PC-3 (cell line): ENCODE measurements at places on chromosomes 16 and 17. TPM values are rescaled to one million over a fixed set of nuclear protein-coding genes. Genes with fewer than 3 reads are reported as not detected.

DNA sequence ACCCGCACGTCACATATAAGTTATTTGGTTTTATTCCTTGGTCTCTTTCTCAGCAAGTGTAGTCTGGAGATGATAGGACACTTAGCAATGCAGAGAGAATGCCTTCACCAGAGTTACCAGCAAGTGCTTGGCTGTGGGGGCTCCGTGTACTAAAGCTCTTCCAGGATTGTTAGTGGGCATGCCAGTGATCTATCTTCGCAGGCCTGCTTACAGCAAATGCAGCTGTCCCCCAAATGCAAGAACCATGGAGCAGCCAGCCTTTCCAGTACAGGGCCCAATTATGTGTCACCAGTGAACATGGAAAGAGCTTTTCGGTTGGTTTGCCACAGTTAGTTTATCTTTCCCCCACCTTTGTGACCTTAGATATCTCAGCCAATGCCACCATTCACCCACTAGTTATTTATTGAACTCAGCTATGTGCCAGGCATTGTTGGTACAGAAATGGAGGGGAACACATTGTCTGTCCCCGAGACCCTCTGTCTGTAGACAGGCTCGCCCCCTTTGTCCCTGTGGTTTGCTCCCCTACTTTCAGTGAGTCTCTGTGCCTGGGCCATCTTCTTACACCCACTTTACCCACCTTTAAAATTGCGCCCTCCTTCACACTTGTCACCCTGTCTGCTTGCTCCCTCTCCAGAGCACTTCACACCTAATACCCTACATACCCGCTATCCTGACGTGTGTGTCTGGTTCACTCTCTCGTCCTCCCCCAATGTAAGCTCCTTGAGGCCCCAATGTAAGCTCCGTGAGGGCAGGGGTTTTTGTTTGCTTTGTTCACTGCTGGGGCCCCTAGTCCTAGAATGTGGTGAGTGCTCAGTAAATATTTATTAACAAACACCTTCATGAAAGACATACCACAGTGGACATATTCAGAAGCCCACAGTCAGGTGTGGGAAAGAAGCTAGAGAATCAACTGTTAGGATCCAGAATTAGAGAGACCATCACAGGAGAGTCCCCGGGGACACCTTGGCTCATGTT lies 13.3 kb downstream of the USP10 start:
- no peak for DNase-seq

GRCh38 chr16:69724981-69725479 lies 1.3 kb downstream of the NQO1 start:
- DNase-seq = no peak

GRCh38 chr17:6482105-6482455 lies 37.8 kb downstream of the PIMREG start:
- no peak for DNase-seq

DNA sequence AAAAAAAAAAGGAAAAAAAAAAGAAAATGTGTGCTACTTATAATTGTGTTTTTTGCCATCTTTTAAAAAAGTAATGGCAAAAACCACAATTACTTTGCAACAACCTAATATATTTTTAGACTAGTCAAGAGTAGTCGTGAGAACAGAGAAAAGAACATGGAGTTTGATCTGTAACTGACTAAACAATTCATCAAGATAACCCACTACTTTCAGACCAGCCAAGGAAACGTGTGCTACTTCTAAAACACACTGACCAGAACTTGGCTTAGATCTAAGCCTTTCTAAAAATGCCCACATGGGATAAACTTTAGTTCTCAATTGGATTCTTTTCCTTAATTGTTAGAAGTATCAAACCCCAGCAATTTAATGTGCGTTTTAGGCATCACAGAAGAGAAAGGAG lies 616 bp downstream of the PECAM1 start:
- DNase-seq = no peak

DNA sequence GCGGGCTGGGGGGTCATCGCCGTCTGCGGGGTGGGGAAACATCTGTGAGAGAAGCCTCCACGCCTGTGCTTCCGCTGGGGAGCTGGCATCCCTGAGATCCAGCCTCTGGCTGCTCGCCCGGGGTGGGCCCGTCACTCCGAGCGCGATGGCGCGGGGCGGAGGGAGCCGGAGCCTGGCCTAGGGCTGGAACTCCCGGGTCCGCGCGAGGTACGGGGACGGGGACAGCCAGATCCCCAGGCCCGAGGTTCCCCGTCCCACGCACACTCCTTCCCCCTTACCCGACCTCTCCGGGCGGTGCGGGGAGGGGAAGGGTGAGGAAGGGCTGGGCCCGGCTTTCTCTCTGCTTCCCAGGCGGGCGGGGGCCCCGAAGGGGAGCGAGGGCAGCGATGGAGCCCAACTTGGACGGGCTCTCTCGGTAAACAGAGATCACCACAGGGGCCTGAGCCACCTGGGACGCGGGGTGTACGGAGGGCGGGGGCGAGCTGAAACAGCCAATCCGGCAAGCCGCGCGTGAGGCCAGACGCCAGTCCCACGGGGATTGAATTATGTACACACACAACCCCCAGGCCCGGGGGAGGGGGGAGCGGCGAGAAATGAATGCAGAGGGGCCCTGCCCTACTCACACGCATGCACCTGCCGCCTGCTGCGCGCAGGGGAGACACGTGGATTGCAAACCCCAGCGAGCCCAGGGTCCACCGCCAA lies at the start of gene SLC16A11:
Gene SLC16A11, minus strand, starts transcription at position 596 of the 702 bp plus-strand sequence. Its CDS starts 579 bp downstream, at position 17.
- DNase-seq = no peak

DNA sequence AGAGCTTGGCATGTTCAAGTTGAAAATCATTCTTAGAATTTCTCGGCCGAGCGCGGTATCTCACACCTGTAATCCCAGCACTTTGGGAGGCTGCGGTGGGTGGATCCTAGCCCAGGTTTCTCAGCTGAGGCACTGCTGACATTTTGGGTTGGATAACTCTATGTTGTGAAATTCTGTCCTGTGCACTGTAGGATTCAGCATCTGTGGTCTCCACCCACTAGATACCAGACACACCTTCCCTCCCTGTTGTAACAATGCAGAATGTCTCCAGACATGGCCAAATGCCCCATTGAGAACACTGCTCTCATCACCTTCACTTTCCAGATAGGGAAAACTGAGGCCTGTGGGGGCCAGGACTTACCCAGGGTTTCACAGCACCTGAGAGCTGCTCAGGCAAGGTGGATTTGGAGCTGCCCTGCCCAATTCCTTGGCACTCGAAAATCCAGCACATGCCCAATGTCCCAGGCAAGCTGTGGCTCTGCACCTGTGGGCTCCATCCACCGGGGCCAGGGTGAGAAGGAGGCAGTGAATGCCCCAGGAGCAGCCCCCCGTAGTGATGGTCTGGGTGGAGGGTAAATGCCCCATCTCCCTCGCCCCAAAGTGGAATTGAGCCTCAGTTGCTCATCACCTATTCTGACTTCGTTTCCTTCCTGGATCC lies 20.2 kb upstream of the TVP23A start:
- no peak for DNase-seq

MTMR4 gene
- total RNA-seq = 48.7 and 57.2 TPM in 2 replicates
